ENCODE measurements at places on chromosomes 6 and 20.
A peak's percentile ranks its signal among the peaks of the same experiment; 100 is the strongest.

DNA sequence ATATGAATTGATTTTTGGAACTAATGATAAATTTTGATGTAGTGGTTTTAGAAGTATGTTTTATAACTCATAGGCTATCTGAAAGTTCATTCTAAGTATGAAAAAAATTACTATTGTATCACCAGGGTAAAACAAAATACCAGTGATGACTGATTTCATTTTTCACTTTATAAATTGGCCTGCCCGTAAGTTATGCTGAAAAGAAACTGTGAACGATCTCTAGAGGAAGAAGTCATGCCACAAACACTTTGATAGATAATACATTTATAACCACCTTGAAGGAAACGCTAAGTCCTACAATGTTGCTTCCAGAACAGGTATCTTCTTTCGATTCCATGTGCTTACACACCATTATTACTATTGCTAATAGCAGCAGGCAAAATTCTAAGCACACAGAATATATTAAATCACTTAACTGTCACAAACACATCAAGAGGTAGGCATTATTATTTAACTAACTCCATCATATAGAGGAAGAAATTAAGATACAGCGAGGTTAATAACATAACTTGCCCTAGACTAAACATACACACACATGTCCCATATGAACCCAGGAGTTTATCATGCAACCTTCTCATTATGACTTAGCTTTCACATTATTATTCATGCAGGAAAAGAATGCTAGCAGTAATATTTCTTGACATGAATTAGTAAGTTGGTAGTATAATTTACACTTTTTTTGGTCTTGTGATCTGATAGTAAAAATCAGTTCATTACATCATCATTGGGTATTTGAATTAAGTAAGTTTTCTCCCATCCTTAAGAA, 44.7 kb downstream of the RGS17 start:
- DNase-seq = no peak

DNA sequence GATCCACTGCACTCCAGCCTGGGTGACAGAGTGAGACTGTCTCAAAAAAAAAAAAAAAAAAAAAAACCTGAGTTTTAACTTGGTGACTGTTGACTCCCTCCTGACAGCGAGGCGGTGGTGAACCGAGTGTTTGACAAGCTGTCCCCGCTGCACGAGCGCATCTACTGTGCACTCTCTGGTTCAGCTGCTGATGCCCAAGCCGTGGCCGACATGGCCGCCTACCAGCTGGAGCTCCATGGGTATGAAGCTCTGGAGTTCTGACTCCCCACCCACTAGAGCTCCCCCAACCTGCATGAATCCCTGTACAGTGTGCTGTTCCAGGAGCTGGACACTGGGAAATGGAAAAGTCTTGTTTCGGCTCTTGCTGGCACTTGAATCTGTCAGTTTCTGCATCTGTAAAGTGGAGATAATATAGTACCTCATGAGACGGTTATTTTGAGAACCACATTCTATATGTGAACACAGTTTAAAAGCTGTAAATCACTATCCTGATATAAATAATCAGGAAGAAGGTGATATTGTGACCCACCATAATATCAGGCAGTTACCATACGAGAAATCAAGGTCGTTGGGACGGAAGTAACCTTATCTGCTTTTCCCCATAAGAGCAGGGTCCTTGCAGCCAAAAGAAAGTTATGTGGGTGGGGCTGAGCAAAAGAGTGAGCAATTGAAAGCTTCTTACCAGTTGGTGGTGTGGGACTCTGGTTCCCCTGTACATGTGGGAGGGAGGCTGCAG, 3.3 kb downstream of the PSMB9 start:
- DNase-seq = no peak

DNA sequence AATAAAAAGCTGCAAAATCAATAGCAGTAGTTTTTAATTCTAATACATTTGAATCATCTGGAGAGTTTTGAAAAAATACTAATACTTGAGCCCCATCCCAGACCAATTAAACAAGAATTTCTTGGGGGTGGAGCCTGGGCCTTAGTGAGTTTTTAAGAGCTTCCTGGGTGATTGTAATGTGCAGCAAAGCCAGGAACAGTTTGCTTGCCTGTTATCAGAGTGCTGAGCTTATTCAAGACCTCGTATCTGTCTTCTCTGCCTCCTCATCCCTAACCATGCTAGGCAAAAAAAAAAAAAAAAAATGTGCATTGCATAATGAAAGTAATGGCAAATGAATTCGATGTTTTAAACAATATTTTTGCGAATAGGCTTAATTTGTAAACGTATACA, 36.4 kb upstream of the MYB start:
- DNase-seq = no peak

DNA sequence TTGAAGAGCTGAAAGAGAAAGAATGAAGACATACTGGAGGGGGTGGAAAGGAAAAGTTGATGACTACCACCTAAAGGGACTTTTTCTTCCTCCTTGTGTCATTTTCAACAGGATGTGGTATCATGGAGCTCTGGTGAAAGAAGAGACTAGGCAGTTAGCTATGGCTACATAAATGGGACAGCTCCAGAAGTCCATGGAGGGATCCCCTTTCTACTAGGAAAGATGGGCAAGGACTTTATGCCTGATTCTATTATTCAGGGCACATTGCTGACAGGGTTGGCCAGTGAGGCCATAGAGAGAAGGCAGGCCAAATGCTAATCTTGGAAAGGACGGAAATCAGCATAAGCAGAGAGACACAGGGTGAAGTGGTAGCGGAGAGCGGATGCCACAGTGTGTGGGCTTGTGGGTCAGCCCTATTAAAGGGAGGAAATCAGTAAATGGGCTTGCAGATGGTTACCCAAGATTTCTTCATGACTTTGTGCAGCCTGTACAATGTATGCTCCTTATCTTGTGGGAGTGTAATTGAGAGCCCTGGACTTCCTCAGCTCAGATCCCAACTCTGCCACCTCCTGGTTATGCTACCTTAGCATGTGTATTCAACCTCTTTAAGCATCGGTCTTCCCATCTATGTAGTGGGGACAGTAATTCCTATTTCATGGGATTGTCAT, 77.4 kb upstream of the TMEM170B start:
- DNase-seq = no peak

DNA sequence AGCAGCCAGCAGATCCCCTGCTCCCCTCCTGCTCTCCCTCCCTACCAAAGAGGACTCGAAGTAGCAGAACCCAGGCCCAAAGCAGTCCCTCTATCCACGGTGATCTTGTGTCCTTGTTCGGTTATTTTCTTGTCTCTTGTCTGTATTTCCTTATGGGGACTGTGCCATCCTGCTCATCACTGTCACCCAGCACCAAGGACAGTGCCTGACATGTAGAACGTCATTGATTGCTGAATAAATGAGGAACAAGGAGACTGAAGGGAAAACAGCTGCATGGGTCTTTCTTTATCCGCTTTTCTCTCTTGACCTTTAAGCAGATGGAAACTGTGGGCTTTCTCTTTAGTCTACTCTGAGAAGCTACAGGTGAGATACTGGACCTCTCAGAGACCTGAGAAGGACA, 29.4 kb upstream of the ZNF831 start:
- no peak for DNase-seq

- DNase-seq = no peak
These were observed 234.3 kb downstream of the PACRG start for GRCh38 chr6:162962093-162962492.

DNA sequence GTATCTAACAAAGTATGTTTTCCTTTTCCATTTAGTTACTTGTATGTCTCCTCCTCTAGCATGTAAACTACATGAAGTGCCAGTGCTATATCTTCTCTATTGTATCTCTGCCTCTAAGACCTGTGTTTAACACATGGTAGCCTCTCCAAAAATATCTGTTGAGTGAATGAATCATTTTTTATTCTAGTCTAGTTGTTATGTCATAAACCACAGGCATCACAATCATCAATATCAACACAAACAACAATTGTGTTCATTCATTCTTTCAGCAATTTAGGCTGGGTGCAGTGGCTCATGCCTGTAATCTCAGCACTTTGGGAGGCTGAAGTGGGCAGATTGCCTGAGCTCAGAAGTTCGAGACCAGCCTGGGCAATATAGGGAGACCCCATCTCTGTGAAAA, 111.6 kb upstream of the EYA4 start:
- no peak for DNase-seq

- DNase-seq = no peak
These were observed 91.8 kb downstream of the ASXL1 start for GRCh38 chr20:32449890-32450401.

- DNase-seq = no peak
These were observed 15.1 kb upstream of the CCR6 start for GRCh38 chr6:167107787-167108186.

GRCh38 chr6:166221636-166222035, 54.0 kb upstream of the TBXT start:
- no peak for DNase-seq

GRCh38 chr6:108492131-108492766, 68.5 kb upstream of the FOXO3 start:
- peak; percentile 74 for DNase-seq

DNA sequence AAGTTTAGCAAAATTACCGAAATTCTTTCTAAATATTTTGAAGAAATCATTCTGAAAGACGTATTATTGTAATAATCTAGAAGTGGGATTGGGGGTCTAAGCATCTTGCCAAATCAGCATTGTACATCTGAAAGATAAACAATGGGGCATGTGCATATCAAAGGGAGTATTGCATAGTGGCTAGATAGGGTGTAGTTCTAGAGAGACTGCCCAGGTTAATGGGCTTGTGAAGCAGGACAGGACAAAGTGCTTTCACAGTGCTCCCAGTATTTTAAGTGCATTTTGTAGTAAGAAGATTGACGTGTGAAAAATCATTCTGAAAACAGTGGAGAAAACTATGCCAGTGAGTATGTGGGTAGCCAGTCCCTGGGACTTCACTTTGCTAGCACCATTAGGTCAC, 236.8 kb downstream of the ZFAND3 start:
- DNase-seq = no peak

- no peak for DNase-seq
These were observed 146.9 kb downstream of the DNAH8 start for GRCh38 chr6:38861926-38862401.

- no peak for DNase-seq
These were observed 5.0 kb downstream of the ASIP start for GRCh38 chr20:34246126-34246626.

DNA sequence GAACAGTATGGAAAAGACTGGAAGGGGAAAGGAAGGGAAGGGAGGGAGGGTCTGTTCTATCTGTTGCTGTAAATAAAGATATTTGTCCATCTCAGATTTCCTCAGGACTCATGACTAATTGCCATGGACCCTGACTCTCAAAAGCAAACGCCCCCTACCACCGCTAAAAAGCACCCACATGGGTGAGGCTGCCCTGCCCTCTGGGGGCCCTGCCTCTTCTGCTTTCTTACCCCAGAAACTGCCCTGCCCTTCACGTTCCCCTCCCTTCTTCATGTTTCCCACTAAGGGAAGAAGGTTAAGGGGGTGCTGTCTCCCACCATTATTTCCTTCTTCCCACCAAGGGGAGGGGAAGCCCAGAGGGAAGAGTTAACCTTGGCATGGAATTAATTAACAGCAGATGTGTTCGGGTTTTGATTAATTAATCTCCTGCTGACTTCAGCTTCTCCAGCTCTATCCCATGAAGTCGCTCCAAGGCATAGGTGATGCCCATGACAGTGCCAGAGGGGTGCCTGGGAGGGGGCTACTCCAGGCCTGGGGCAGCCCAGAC, 16.0 kb downstream of the MDFI start:
- peak; percentile 39 for DNase-seq

GRCh38 chr20:58071298-58071697, 157.2 kb downstream of the ANKRD60 start:
- no peak for DNase-seq

DNA sequence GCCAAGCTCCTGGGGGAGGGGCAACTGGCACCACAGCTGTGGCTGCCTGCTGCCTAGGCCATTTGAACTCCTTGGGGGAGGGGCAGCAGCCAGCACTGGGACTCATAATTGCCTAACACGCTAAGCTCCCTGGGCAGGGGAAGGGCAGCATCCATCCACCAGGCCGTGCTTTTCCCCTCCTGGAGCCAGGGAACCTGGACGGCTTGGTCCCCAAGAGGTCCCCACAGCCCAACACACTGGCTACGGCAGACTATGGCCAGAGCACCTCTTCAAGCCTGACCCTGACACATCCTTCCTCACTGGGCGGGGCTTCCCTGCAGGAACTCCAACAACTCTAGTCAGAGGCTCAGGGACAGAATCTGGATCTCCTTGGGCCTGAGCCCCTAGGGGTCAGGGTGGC, 269.4 kb downstream of the RNF144B start:
- peak; percentile 49 for DNase-seq

DNA sequence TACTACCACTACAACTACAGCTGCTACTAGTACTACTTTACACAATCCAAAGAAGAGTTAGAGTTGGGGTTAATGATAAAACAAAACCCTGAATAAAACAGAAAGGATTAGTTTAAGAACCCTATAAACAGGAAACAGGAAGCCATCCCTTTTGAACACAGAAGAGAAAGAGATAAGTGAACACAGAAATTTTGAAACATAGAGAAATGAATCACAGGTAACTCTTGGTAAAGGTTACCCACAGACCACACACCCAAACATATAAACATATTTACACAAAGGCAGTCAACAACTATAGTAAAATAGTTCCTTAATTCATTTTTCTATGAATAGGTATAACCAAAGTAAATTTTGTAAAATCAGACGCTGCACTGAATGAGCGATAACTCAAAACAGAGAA, 98.1 kb downstream of the RNGTT start:
- no peak for DNase-seq

DNA sequence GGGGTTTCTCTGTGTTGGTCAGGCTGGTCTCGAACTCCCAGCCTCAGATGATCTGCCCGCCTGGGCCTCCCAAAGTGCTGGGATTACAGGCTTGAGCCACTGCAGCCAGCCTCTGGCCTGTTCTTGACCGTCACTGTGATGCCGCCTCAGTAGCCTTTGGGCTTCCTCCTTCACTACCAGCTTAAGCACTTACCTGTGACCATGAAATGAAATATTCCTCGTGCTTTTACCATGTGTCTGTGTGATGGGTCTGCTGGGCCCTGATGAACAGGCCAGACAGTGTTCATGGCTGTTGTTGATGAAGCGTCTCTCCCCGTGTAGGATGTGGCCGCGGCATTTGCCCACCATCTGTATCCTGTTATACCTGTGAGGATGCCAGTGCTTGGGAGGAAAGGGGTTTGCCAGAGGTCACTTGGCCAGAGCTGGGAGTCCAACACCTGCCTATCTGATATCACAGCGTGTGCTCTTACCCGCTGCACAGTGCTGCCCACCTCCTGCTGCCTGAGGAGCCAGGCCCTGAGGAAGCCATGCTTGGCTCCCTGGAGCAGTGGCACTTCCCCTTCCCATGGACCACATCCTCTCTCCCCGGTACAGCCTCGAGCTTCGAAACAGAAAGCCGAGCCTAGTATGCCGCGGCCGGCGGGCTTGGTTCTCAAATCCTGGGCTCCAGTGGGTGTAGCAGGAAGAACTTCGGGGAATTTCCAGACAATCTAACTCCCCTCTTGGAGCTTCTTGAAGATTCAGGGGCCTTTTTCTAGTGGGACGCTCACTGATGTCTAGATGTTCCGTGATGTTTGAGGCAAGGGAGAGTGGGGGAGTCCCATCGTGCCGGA, 167.9 kb downstream of the ZDHHC14 start:
- no peak for DNase-seq

Data from NCI-H69 (cell line).